ENCODE measurements at places on chromosomes 4 and X.

DNA sequence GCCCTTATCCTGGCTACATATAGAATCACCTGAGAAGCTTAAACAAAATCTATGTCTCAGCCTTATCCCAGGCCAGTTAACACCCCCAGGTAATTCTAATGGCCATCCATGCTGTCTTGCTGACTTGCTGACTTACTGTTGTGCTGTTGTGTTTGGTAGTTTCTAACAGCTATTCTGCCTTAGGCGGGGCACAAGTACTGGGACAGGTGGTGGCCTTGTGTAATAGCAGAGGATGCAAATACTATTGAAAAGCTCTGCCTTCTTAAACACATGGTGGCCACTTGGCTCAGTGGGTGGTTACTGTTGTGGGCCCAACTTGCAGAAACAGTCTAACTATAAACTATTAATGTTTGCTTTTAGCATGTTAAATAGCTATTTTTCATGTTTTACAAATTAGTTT, 56.2 kb downstream of the CDS1 start:
- no peak for DNase-seq

GRCh38 chrX:16212436-16212835, 45.2 kb downstream of the MAGEB17 start:
- no peak for DNase-seq

- no peak for DNase-seq
Measured at GRCh38 chr4:75876218-75876617, 26.0 kb downstream of the PPEF2 start.

DNA sequence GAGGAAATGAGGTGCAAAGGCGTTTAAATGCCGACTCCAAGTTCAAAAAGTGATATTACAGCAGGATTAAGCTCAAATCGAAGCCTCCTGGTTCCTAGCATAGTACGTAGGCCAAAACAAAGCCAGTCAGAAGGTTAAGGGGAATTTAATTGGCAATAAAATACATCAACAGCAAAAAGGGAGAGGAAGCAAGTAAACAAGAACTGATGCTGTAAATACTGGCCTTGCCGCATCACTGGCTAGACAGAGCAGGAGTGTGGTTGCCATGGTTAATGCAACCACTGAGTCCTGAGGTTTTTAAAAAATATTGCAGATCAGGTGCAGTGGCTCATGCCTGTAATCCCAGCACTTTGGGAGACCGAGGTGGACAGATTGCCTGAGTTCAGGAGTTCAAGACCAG, 63.2 kb upstream of the FBXW7 start:
- DNase-seq = no peak

DNA sequence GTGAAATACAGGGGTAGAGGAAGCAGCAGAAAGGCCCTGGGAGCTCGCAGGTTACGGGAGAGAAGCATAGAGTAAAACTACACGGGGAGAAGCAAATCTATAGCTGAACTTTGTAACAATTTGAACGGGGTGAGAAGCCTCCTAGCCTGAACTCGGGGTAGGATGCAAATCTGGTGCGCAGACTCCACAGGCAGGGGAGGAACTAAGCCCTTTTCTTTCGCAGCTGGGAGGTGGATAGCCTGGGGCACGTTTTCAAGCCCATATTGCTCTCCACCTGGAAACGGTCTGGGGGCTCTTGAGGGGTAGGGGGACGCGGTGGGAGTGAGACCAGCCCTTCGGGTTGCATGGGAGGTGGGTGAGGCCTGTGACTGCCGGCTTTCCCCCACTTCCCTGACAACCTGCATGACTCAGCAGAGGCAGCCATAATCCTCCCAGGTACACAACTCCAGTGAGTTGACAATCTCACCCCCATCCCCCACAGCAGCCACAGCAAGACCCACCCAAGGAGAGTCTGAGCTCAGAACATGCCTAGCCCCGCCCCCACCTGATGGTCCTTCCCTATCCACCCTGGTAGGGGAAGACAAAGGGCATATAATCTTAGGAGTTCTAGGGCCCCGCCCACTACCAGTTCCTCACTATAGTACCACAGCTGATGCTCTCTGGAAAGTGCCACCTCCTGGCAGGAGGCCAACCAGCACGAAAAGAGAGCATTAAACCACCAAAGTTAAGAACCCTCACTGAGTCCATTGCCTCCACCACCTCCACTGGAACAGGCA, 29.9 kb downstream of the SOWAHB start:
- no peak for DNase-seq
